ENCODE measurements at places on chromosomes 12 and 14. TPM values are rescaled to one million over a fixed set of nuclear protein-coding genes. Genes with fewer than 3 reads are reported as not detected.
A peak's percentile ranks its signal among the peaks of the same experiment; 100 is the strongest.

The CMTM5 gene
- 0.62 TPM for total RNA-seq

DNA sequence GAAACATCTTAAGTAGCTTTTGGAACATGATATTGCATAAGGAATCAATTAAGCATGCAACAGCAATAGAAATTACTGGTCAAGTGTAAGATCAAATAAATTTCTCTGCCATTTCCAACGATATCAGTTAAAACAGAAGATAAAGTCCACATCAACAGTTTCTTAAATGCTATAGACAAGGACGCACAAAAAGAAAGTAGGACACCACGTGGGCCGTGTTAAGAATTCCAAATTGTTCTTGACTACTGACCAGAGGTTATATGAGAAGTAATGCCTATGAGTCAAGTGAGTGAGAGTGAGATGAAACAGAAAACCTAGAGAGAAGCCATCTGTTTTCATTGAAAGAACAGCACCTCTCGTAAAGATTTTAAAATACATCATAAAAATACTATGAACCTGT is 318.2 kb downstream of the TMEM117 start:
- no peak for DNase-seq

The PRKD1 gene
- total RNA-seq, result 20.0 TPM

DNA sequence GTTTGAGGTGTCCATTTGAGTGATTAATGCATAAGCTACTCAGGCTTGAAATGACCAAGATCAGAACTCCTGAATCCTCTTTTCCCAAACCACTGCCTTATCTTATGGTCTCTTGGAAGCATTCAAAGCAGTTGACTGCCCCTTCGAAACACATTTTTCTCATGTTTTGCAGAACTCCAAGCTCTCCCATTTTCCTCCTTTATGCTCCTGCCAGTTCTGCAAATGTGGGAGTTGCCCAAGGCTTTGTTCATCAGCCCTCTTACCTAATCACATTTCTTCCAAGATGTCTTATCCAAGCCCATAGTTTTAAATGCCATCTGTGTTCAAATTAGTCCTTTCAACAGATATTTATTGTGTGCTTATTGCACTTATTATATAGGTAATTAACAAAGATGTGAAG is 1.8 kb upstream of the DNAAF2 start:
- DNase-seq, result no peak

GRCh38 chr14:22715186-22715812 is 51.2 kb upstream of the OXA1L start:
- no peak for DNase-seq

- no peak for DNase-seq
Measured at GRCh38 chr14:90641168-90641567, 175.1 kb downstream of the TTC7B start.

- no peak for DNase-seq
Measured at GRCh38 chr12:14273913-14274311, 91.6 kb upstream of the ATF7IP start.

- no peak for DNase-seq
Measured at GRCh38 chr14:103862393-103862782, 15.0 kb upstream of the PPP1R13B start.

The IRAK4 gene
- 6.9 TPM for total RNA-seq

- DNase-seq, result no peak
Measured at GRCh38 chr14:26794731-26795130, 196.9 kb upstream of the NOVA1 start.

The KCNC2 gene
- 21.1 TPM for total RNA-seq

- DNase-seq, result no peak
Measured at GRCh38 chr12:121792607-121793439, 665 bp downstream of the RHOF start.

- no peak for DNase-seq
Measured at GRCh38 chr12:89864411-89864810, 155.8 kb upstream of the ATP2B1 start.

The WNK1 gene
- 84.2 TPM for total RNA-seq

- no peak for DNase-seq
Measured at GRCh38 chr12:85357609-85358008, 77.6 kb downstream of the ALX1 start.

DNA sequence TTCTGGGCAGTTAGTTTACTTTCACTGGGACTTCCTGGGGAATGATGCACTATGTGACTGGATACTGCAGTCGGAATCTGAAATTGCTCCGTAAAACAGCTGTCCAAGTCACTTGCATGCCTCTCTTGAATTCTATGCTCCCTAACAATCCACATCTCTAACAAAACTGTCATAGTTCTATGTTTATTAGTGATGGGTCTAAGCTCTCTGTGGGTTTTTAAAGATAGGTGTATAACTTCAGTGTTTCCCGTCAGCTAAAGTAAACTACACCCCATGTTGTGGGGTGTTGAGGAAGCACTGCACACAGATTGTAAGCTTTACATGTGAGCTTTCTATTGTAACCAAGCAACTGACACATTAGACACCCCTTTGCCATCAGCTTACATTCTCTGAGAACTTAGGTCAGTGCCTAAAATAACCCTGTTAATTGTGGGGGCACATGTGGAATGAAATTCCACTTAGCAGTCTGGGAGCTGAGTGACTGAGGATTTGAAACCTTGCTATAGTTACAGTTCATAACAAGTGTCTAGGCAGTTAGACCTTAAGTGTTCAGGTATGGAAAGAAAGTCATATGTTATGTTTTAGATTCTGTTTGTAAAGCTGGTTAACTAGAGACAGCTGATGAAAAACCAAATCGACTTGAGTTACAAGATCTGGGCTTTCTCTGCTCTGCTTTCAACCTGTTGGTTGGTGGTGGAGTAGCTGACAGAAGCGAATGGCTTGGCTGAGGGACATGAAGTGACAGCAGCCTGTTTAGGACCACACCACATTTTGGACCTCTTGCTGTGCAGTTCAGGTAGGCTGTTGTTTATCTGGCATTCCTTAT is 165.7 kb downstream of the AKAP6 start:
- DNase-seq, result no peak

- DNase-seq, result no peak
Measured at GRCh38 chr12:57590479-57590863, 521 bp upstream of the PIP4K2C start.

DNA sequence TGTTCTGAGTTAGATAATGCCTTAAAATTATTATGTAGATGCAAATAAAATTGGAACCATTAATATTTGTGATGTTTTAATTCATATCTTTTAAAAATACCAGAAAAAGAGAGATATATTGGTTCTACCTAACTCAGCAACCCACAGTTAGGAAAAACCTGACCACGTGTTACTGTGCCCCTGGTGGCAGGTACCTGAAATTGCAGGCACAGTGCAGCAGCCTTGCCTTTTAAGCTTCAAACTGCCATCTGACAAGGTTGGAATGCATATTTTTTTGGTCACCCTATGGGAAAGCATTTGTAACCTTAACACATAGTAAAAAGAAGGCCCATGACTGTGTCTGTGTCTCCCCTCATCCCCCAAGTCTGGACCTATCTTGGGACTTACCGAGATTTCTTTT is 109.4 kb upstream of the NOS1 start:
- DNase-seq, result no peak

- no peak for DNase-seq
Measured at GRCh38 chr12:113186033-113186365, 478 bp downstream of the RITA1 start.

- DNase-seq, result peak; percentile 97
Measured at GRCh38 chr12:57546438-57547287, at the start of gene DCTN2. Gene DCTN2 (minus strand): TSS chr12:57547192. CDS start chr12:57547063, 129 bp downstream.

DNA sequence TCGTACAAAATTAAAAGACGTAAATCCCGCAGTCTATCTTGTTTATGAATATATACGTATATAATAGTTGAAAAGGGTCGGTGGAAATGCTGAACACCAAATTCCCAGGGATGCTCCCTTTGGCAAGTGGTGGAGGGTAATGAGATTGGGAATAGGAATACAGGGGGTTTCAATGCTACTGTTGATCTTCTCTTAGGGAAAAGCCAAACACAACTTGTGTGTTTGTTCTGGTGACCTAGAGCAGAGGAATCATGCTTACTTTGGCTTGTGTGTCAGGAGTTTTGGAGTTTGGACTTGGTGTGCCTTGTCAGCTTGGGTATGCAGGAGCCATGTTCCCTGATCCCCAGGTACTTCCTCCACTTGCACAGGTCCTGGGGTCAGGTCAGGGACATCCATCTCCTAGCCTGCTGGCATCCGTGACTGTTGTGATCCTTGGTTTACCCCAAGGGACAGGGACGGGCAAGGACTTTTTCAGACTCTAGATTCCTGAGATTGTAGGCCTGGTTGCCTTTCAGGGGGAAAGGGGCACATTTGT is 4.1 kb downstream of the SLC10A1 start:
- DNase-seq, result no peak

The SLC38A4 gene
- 0.94 TPM for total RNA-seq

GRCh38 chr12:62873826-62874448 is 61.0 kb downstream of the PPM1H start:
- no peak for DNase-seq

The KCNMB4 gene
- total RNA-seq, result 67.2 TPM

The GDF3 gene
- total RNA-seq, result not detected

GRCh38 chr12:58961906-58962305 is 41.6 kb upstream of the LRIG3 start:
- DNase-seq, result no peak

The BCL7A gene
- 103 TPM for total RNA-seq

DNA sequence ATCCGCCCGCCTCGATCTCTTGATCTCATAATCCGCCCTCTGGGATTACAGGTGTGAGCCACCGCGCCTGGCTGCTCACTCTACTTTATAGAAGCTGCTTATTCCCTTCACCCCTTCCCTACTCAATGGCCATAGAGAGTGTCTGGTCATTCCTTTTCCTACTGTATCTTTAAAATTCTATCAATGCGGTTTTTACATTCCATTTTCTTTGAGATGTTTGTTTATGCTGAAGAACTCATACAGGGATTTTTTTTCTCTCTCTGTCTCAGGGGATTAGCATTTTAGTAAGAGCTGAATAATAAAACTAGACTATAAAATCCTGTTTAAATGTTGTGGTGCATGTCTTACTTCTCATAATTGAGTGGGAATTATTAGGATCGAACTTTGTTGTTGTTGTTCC is 218.6 kb upstream of the FOXN3 start:
- DNase-seq, result no peak

The CLEC1A gene
- total RNA-seq, result 0.62 TPM

DNA sequence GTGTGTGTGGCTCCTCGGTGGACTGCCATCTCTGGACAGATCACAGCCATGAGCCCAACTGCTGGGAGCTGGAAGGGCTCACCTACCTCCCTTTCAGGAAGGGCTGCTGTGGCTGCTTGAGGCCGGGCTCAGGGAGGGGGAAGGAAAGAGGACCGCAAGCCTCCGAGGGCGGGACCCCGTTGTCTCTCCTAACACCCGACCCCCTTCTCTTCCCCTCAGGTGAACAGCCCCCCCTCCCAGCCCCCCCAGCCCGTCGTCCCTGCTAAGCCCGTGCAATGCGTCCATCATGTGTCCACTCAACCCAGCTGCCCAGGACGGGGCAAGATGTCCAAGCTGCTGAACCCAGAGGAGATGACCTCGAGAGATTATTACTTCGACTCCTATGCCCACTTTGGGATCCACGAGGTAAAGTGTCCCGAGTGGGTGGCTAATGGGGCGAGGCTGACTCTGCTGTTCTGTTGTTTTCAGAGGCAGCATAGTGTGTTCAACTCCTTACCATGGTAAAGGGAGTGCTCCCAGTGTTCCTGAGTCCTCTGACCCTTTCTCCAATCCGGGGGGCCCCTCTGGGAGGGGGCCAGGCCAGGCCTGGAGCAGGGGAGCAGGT is 49.5 kb downstream of the PRMT8 start:
- no peak for DNase-seq

DNA sequence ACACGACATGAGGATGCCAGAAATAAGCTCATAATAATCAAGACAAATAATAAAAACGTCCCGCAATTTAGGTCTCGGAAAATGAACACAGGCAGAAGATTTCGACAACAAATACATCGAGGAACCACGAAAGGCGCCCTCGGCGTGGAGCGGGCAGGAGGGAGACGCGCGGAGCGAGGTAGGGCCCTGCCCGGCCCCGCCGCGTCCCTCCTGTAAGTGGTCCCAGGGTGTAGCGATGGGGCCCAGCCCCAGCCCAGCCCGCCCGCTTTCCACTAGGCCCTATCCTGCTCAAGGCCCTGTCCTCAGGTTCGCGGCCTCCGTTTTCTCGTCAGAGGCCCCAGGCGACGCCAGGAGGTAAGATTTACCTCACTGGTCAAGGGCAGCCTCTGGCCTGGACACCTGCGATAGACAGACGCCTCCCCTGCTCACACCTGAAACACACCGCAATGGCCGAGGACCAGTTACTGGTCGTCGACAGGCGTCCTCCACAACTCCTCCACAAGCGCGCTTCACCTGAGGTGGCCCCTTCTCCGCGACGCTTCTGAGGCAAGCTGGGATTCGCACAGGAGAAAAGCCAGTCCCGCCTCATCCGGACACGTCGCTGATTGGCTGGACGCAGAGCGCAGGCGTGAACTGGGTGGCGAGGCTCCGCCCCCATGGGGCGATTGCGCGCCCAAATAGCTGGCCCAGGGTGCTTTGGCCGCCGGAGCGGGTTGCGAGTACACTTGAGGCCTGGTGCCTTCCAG is at the start of gene SYCP3:
TSS of gene SYCP3 (minus strand) at position 543 of the 746 bp plus-strand sequence. CDS start 1,527 bp downstream, outside the sequence.
- DNase-seq, result no peak

DNA sequence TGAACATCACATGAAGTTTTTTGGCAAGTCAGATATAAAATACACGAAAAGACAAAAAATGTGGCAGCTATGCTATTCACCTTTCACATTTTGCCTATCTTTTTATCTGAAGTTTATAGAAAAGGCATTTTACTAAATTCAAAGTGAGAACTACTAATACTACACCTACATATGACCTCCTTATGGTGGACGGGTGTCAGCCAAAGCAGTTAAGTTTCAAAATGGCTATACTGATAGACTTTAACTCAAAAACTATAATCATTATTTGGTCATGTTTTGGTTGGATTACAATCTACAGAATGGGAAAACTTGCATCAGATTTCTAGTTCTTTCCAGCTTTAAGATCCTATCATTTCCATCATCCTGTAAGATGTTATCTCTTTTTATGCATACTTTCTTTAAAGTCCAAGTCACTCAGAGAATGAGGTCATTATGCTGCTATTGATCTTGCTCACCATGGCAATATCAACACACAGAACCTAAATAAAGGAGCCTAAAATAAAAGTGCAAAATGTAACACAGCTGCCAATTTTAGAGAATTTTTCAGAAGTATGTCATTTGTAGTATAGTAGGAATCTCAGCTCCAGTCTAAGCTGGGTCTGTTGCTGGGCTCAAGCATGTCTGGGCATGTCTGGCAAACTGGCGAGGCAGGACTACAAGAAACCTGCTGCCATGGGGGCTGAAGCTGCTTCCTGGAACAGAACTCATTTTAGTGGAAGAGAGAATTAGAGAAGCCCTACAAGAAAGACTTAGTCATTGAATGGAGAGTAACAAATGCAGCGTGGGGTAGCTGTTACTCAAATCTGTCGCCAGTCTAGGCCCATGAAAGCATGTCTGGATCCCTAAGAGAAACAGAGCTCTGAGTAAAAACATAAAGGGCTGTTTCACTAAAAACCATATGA is 7.6 kb upstream of the AEBP2 start:
- no peak for DNase-seq

The TCL1B gene
- total RNA-seq, result not detected

- no peak for DNase-seq
Measured at GRCh38 chr14:55241673-55242072, 29.5 kb upstream of the FBXO34 start.

- no peak for DNase-seq
Measured at GRCh38 chr14:77024171-77024691, 4.3 kb downstream of the IRF2BPL start.

GRCh38 chr14:69267492-69267891 is 7.5 kb downstream of the GALNT16 start:
- no peak for DNase-seq
